ENCODE measurements at places on chromosomes 7 and 10. TPM values are rescaled to one million over a fixed set of nuclear protein-coding genes. Genes with fewer than 3 reads are reported as not detected.

GRCh38 chr7:142898377-142899170, 13.0 kb upstream of the TRPV6 start:
- DNase-seq, result peak; percentile 54

GRCh38 chr10:58998924-58999713, 177.3 kb upstream of the PHYHIPL start:
- DNase-seq, result no peak

SAP25 gene
- 10.6 TPM for total RNA-seq

EVX1 gene
- not detected for total RNA-seq

- no peak for DNase-seq
Measured at GRCh38 chr7:520503-521161, 986 bp upstream of the PDGFA start.

GRCh38 chr7:4074407-4074806, 607.7 kb upstream of the FOXK1 start:
- no peak for DNase-seq

- no peak for DNase-seq
Measured at GRCh38 chr7:79624336-79624735, 170.9 kb upstream of the MAGI2 start.

DNA sequence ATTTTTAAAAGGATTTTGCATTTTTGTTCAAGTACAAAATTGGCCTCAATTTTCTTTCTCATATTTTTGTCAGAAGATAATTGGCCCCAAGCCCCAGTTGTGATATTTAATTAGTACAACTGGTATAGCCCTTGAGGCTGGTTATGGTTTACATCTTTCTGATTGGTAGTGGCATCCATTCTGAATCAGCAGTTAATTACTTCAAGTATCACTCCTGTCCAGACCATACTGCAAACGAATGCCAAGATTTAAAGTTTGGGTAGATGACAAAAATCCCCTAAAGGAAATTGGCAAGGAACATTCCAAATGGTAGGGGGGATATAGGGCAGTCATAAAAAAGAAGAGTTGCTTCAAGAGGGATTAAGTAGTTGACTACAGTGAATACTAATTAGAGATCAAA, 23.1 kb downstream of the MYPN start:
- DNase-seq, result no peak

UNCX gene
- not detected for total RNA-seq

DNA sequence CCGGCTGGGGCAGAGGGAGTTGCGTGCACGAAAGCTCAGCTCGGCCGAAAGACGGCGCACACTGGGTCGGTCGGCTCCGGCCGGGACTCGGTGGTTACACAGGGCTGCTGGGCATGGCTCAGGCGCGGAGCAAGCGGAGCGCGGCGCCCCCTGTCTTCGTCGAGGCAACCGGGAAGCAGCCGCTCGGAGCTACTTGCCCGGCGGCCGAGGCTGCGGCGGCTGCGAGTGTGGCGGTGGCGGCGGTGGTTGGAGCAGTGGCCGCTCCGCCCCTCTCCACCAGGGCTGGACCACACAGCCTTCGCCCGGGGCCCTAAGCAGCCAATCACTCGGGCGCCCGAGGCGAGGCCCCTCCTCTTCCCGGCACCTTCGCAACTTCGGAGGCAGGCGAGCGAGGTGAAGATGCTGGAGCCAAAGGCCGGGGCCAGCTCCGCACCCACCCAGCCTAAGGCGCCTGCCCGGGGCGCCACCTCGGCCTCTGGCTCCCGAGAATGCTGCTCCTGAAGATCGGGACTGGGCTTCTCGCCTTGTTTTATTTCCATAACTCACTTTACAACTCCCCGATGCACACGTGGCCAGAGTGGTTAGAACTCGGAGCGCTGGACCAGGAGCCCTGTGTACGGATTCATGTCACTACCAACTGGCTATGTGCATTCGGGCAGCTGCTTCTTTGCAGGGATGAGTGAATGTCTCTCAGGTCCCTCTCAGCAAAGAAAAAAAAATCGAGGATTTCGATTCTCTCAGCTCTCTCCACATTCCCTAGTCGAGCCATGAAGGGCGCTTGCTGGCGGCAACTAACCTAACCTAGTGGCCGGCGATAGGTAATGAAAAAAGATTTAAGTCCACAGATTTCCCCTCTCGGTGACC, at the start of gene TLL2:
Gene TLL2 (minus strand): TSS at position 229 of the 864 bp plus-strand sequence. CDS start 241 bp downstream, outside the sequence.
- peak; percentile 82 for DNase-seq
